ENCODE measurements at places on chromosomes 3 and 15.

DNA sequence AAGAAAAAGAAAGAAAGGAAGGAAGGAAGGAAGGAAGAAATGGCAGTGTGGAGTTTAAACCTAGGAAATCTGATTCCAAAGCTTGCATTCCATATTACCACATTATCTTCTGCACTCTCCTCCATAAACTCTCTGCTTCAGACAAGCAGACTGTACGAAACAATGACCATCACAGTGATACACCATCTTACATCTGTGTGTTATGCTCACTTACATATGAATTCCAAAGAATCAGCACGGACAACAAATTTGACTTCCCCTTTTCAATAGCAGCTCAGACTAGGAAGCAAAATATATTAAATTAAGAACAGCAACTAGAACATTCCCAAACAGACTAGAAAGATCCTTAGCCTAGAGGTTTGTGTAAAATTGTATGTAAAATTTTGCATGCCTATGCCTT, 18.0 kb upstream of the PPM1L start:
- no peak for ATAC-seq

DNA sequence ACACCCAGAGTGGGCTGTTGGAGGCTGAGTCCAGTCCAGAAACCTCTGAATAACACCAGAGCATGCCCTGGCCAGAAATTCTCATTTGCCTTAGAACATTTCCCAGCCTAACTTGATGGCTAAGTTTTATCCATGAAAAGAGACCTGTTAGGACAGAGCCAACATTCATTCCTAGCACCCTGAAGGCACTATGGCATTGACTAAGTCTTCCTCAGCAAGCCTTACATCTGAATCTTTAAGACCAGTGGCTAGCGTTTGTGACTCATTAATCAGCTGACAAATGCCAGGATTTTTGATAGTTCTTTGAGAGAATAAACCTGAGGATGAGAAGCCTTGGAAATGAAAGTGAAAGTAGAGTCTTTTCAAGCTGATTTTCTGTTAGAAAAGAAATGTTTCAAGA, 1087.1 kb upstream of the ALCAM start:
- ATAC-seq, result no peak

GRCh38 chr15:67043939-67044771, 21.2 kb upstream of the SMAD3 start:
- peak; percentile 81 for ATAC-seq

DNA sequence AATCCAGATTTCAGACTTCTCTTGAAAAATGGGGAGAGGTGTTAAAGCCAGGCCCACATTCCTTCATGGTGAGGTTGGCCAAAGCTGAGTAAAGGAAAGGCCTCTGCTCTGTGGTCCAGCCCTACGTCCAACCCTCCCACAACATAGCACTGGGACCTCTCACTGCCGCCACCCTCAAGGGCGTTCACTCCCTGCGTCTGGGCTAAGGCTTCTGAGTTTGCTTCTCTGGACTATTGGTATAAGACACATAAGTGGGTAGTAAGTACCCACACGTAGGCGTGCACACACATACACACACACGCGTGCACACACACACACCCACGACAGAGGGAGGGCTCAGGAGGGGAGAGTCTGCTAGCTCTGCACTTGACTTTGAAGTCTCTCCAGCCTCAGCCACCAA, 80.2 kb upstream of the PXYLP1 start:
- peak; percentile 67 for ATAC-seq

GRCh38 chr15:74788683-74789151, 6.8 kb downstream of the CSK start:
- no peak for ATAC-seq

GRCh38 chr3:194985031-194985578, 285.9 kb downstream of the XXYLT1 start:
- peak; percentile 80 for ATAC-seq

DNA sequence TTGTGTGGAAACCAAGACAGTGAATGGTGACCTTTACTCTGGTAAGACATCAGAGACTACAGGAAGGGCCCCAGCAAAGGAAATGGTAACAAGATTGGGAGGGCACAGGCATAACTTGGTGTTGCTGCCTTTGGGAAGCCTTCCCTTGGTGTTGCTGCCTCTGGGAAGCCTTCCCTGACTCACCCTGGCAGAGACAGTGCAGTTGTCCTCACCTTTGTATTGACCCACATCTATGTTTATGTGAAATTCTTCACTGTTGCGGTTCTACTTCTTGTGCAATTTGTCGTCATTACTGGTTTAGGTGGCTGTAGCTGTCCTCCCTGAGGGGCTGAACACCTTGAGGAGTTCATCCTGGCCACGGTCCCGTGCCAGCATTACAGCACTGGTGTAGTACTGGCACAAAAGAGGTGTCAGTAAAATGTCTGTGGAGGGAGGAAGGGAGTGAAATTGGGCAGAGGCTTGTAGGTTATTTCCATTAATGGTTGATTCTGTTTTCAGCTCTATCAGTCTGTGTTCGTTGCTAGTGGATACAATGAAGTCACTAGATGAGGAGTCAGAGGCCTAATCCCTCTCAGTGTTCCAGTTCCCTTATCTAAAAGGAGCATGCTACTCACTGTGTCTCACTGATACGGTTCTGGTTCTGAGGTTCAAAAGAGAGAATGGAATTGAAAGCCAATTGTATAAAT, 21.6 kb downstream of the IFT122 start:
- ATAC-seq, result no peak
